Aorta (tissue), 5 donors: ENCODE measurements at places on chromosomes 7 and 10. TPM values are rescaled to one million over a fixed set of nuclear protein-coding genes. Genes with fewer than 3 reads are reported as not detected.

Gene CYP2C19
- total RNA-seq, result not detected

Gene NYAP1
- 1.3 TPM for total RNA-seq

Gene EFCAB10
- not detected for total RNA-seq

Gene NCAPG2
- 9.2 TPM for total RNA-seq

Gene CYP3A4
- not detected for total RNA-seq

Gene ELAPOR2
- total RNA-seq, result 17.9 TPM

Gene MTG1
- 25.9 TPM for total RNA-seq

Gene C1GALT1
- total RNA-seq, result 43.8 TPM

Gene CYP3A7
- total RNA-seq, result not detected

Gene JCAD
- total RNA-seq, result 82.4 TPM

Gene PAPOLB
- total RNA-seq, result 0.26 TPM

Gene RPP30
- total RNA-seq, result 28.0 TPM

Gene COL1A2
- total RNA-seq, result 844 TPM

Gene AZGP1
- 1.3 TPM for total RNA-seq
